Activated T-cell treated with anti-CD3 and anti-CD28 coated beads, Interleukin-2, amount 50 U/mL, for 48 hours (primary cell): ENCODE measurements at places on chromosomes 2 and 18.

DNA sequence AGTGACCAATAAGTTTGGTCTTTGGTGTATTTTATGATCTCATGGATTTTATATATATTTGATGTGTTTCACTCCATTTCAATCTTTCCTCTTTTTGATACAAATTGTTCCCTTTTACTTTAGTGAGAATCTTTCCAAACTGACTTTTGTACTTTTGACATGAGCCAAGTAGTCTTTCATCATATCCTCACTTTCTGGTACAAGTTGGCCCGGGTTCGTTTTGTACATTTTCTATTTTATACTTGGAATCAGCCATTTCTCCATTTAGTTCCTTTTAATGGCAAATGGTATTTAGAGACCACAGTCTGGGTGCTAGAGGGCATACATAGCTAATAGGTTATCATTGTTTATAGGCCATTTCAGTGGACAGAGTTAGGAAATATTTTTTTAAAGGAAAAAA, 147.9 kb upstream of the MYO3B start:
- no peak for DNase-seq

- DNase-seq = no peak
Measured at GRCh38 chr2:204705243-204705932, 160.1 kb downstream of the PARD3B start.

DNA sequence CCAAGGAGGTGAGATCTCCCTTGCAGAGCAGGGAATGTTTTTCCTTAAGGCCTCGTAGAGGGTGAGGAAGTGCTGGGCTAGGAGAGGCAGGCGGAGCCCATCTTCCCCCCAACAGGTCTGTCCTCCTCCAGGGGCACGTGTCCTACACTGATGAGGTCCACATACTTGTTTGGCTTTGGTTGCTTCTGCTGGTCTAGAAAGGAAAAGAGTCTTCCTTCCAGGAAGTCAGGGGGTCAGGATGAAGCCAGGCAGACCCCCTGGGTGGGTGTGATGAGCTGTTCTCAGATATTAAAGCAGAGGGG, 6.0 kb downstream of the SH3BP4 start:
- DNase-seq = no peak

DNA sequence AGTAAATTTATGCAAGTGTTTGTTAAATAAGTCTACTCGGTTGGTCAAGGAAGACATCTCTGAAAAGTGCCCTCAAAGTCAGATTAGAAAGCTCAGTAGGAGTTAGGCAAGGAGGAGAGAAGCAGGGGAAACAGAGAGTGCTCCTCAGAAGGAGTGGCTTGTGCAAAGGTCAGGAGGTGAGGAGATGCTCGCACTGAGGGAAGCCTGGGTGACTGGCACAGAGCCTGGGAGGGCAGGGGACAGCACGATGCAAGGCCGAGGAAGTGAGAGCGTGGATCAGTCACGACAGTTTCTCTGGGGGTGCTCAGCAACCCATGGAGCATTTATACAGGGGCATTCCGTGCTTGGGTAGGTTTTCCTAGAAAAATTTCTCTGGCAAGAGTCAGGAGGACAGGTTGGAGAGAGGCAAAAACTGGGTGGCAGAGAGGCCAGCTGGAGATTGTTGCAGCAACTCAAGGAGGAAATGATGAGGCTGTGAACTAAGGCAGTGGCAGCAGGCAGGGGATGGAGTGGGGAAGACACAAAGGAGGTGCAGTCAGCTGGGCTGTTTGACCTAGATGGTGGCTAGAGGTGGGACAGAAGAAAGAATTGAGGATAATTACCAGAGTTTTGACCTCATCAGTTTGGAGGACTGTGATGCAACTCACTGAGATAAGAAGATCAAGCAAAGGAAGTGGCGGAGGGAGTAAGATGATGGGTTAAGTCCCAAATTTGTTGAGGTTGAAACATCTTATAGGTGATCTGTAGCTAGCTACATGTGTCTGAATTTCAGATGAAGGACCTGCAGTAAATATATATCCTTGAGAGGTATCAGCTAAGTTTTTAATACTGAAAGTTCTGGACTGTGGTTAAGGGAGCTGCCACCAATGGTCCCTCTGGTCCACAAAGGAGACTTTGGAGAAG, 52.4 kb downstream of the BCL2 start:
- DNase-seq = no peak

- DNase-seq = no peak
Measured at GRCh38 chr18:75777630-75778029, 350.1 kb upstream of the SMIM21 start.

- no peak for DNase-seq
Measured at GRCh38 chr18:68244786-68245185, 470.1 kb downstream of the TMX3 start.

- DNase-seq = no peak
Measured at GRCh38 chr2:27705851-27706622, 42.3 kb downstream of the SLC4A1AP start.

DNA sequence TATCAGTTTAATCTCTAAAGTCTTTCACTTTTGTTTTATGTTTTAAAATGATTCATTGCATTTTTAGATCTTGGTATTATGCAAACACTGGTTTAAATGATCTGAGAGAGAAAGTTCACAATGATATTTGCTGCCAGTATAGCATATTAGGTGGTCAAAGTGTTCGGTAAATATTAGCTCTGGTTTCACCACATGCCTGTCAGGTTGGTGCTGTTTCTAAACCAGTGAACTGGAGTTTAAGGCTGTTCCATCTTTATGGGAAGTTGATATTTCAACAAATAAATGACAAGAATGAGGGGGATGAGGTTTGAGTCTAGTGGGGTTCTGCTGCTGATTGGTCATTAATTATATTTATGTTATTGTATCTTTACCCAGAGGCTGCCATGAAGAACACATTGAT, 436.4 kb downstream of the DCDC2C start:
- no peak for DNase-seq

GRCh38 chr2:70981866-70982810, 3.7 kb downstream of the ANKRD53 start:
- peak; percentile 1 for DNase-seq

- no peak for DNase-seq
Measured at GRCh38 chr2:21443494-21444105, 319.8 kb downstream of the TDRD15 start.

DNA sequence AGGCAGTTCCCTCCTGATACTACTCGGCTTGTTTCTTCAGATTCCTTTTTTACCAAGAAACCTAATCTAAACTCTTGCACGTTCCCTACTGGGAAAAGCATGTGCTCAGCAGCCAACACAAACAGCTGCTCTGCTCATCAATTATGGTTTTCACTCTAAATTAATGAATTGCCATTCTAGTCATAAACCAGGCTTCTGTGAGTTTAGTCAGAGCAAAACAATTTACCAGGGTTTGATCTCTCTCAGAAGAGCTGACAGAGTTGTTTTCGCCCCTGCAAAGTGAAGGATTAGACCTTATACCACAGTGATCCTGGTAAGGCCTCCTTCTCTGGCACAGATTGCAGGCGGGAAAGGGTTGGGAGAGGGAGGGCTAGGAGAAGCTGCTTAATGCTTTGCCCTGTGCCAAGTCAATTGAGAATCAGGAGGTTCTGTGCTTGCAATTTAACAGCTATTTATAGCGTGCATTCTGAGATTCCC, 57.2 kb downstream of the REEP1 start:
- DNase-seq = no peak

GRCh38 chr2:8518979-8519668, 162.7 kb upstream of the ID2 start:
- DNase-seq = no peak

DNA sequence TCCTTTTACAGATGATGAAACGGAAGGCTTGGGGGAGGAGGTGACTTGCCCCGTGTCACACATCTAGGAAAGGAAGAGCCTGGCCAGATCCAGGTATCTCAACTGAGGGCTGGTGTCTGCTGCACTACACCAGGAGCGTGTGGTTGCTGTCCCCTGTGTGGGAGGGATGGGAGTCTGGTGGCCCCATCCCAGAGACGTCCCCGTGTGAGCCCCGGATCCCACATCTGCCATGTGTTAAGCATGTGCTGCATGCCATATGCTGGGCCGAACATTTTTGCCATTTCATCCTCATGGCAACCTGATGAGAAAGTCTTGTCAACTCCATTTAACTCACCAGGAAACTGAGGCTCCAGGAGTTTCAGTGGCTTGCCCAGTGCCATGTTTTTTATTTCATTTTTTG, 4.2 kb downstream of the GAREM2 start:
- no peak for DNase-seq

DNA sequence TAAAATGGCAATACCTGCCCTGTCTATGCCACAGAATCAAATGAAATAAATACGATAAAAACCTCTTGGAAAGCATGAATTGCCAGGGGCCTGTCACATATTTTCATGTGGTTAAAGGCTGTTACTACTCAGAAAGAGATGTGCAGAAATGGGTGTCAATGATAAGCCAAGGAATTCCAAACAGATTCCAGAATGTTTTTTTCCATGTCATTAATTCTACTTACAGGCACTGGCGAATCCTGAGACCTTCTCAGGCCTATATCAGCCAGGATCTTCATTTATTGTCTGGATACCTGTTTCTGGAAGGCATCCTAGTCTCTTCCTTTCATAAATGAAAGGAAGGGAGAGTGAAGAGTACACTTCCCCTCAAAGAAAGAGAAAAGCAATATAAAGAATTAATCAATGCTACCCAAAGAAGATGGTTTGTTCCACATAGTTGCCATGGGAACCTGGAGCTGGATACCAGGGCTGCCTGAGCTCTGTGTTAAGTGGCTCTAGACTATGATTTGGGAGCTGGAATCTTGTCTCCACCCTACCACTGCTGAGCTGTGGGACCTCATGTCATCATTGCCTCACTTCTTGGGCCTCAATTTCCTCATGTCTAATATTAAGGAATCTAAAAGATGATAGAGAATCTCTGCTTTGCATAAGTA, 335.1 kb upstream of the SKOR2 start:
- no peak for DNase-seq

- no peak for DNase-seq
Measured at GRCh38 chr2:100106460-100106859, 35.9 kb downstream of the AFF3 start.

DNA sequence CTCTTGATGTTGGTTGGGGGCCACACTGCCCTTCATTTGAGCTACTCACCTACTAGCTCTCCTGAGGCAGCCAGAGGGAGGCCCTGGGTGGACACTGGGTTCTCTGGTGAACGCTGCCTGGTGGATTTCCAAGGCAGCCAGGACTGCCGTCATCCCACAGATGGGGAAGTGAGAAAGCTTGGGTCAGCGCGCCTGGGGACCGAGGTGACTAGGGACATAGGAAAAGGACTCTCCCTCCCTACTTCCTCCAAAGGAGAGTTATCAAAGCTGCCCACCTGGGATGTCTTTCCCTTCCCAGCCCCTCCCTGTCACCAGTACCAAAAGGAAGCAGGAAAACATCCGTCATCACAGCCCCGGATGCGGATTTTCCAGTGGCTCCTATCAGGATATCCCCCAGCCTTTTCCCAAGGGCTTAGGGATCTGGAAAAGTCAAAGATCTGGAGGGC, 3.8 kb upstream of the SEMA4C start:
- no peak for DNase-seq

DNA sequence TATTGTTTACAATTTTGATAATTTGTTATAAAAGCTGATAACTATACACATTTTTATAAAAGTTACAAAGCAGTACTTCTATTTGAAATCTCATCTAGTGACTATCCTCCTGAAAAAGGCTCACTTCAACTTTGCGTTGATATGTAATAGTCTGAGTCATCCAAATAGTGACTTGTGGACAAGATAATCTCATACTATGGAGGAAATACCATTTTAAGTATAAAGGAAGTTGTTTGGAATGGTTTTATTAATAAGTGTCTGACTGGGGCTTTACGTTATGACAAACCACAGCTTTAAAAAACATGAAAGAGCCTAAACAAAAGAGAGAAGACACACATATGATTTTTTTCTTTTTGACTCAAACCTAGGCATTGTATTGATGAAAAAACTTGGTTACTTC, 272.3 kb upstream of the COL3A1 start:
- DNase-seq = no peak
